BJ (cell line): ENCODE measurements at places on chromosomes 2 and 18. TPM values are rescaled to one million over a fixed set of nuclear protein-coding genes. Genes with fewer than 3 reads are reported as not detected.

- no peak for DNase-seq
Measured at GRCh38 chr2:196073521-196073920, 4.9 kb upstream of the DNAH7 start.

Gene STK11IP
- polyA plus RNA-seq: 11.3 and 21.0 TPM in 2 replicates

Gene DNER
- 0.02 TPM in 2 replicates for polyA plus RNA-seq

DNA sequence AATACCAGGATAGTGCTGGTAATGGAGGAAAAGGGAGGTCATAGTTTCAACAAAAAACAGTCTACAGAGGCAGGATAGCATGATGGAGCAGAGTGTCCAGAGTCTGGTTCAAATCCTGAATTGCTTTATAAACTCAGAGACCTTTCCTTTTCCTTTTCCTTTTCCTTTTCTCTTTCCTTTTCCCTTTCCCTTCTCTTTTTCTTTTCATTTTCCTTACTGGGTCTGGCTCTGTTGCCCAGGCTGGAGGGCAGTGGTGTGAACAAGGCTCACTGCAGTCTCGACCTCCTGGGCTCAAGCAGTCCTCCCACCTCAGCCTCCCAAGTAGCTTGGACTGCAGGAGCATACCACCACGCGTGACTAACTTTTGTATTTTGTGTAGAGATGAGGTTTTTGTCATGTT is 31.7 kb downstream of the GIGYF2 start:
- no peak for DNase-seq

Gene ELP2
- 83.1 and 125 TPM in 2 replicates for polyA plus RNA-seq
